ENCODE measurements at places on chromosomes 2 and 18. TPM values are rescaled to one million over a fixed set of nuclear protein-coding genes. Genes with fewer than 3 reads are reported as not detected.
A peak's percentile ranks its signal among the peaks of the same experiment; 100 is the strongest.

- peaks cover 59% of the 10 kb centered on the region for H3K4me1 ChIP-seq
- peak overlapping the region; percentile 87 for H3K27ac ChIP-seq
- no peaks in the 10 kb centered on the region for H3K27me3 ChIP-seq
- DNase-seq: no peak
Measured at GRCh38 chr2:196247114-196247975, 76.0 kb upstream of the STK17B start.

- H3K4me1 ChIP-seq: no peaks in the 10 kb centered on the region
- H3K27ac ChIP-seq: no peak overlapping the region
- H3K27me3 ChIP-seq: no peaks in the 10 kb centered on the region
- DNase-seq: no peak
Measured at GRCh38 chr2:145038041-145038525, 518.2 kb upstream of the ZEB2 start.

GRCh38 chr2:32212295-32212694 lies 46.6 kb downstream of the SLC30A6 start:
- H3K4me3 ChIP-seq: no peak overlapping the region
- no peaks in the 10 kb centered on the region for H3K4me1 ChIP-seq
- H3K36me3 ChIP-seq: peaks cover 54% of the 10 kb centered on the region
- no peaks in the 10 kb centered on the region for H3K27me3 ChIP-seq

DNA sequence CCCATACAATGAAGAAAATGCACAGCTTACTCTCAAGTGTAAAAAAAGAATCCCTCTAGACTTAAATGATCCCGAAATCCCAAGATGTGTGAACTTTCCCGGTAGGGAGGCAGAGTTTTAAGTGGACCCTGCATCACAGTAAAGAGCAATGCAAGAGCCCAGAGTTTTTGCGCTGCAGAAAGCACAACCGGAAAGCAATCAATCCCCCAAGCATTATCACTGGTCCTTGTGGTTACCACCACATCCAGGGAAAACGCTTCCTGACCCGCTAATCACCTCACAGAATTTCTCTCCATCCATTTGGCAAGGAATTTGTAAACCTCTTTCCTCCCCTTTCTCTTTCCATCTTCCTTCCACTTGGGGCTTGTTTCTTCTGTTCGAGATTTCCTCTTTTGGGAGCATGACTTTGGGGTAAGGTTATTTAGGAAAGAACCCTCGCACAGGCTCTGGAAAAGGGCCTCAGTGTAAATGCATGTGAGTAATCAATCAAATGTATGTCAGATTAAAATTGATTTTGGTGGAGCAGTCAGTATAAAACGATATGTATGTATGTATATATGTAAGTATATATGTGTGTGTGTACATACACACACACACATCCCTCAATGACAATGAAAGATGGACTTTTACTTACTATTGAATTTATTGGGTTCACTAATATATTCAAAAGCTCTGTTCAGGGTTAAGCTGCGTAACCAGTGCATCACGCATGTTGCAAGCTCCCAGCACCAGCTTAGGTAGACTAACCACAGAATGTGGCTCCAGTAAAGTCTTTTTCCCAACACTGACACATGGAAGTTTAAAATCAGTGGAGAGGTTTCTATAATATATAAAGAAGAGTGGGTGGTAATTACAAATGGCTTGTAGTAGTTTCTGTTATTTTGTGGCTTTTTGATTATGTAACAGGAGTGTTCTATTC lies 1.6 kb downstream of the PLCL1 start:
- no peak for DNase-seq
- no peak overlapping the region for H3K4me3 ChIP-seq
- peaks cover 16% of the 10 kb centered on the region for H3K27me3 ChIP-seq

Gene SRD5A2
- total RNA-seq: not detected

- peaks cover 41% of the 10 kb centered on the region for H3K4me1 ChIP-seq
- no peaks in the 10 kb centered on the region for H3K36me3 ChIP-seq
- peak overlapping the region; percentile 72 for H3K27ac ChIP-seq
- peak; percentile 56 for DNase-seq
- peak overlapping the region; percentile 72 for H3K4me3 ChIP-seq
Measured at GRCh38 chr2:127106457-127106990, 430 bp downstream of the BIN1 start.

Gene HOXD12
- total RNA-seq: not detected

DNA sequence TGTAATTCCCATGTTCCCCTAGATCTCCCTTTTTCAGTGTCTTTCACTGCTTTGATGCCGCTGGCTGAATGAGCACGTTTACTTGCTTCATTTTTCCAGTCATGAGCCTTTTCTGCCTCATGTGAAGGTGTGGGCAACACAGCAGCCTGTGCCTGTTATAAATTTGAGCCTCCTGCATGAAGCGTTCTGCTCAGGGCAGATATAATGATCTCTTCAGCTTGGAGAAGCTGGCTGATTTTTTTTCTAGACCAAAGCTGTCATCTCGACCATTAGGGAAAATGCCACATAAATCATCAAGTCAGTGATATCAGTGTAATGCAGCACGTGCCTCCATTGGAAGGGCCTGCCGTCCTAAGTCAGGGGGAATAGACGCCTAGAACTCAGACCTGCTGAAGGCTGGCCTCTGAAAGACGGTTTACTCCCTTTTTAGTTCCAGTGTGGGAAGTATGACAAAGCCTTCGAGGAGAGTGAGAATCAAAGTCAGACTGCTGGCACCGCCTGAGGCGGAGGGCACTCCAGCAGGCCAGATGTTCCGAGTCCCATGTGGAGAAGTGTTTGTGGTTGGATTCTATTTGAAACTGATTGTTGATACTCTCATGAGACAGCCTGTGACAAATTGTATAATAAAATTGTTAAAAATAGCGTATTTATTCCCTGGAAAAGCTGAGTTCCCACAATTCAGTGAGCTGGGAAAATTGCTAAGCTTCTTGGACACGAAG lies 196.5 kb downstream of the MYO1B start:
- no peaks in the 10 kb centered on the region for H3K36me3 ChIP-seq
- H3K27me3 ChIP-seq: peaks cover 2% of the 10 kb centered on the region
- H3K27ac ChIP-seq: no peak overlapping the region
- no peaks in the 10 kb centered on the region for H3K4me1 ChIP-seq
- peak; percentile 72 for DNase-seq

- no peaks in the 10 kb centered on the region for H3K27me3 ChIP-seq
- peaks cover 35% of the 10 kb centered on the region for H3K4me1 ChIP-seq
- no peak overlapping the region for H3K27ac ChIP-seq
- H3K36me3 ChIP-seq: no peaks in the 10 kb centered on the region
Measured at GRCh38 chr2:127080938-127081755, 25.8 kb downstream of the BIN1 start.

DNA sequence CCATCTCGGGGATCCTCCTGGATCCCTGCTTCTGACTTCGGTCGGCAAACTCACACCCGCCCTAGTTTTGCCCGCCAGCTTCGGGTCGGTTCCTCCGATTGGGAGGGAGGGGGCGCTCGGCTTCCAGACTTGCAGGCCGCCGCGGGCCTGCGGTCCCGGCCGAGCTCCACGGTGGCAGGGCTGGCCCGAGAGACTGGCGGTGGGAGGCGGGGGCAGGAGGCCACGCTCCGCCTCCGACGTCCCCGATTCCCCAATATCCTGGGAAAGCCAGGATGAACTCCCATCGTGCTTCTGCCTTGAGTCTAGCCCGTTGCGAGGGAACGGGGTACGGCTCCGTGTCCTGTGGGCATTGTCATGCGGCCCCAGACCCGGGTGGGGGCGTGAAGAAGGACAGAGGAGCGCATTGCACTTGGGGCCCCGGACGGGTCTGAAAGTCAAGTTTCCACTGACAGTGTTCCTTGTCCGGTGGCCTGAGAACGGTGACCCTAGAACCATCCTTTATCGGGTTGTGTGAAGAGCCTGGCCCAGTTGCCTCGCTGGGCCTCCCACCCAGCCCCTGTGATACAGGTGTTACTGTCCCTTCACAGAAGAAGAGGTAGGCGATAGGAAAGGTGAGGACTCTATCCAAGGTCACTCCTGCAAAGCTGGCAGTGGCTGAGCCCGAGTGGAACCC lies 2.4 kb upstream of the INHBB start:
- H3K4me1 ChIP-seq: no peaks in the 10 kb centered on the region
- no peaks in the 10 kb centered on the region for H3K27me3 ChIP-seq
- H3K4me3 ChIP-seq: no peak overlapping the region
- no peak overlapping the region for H3K27ac ChIP-seq

DNA sequence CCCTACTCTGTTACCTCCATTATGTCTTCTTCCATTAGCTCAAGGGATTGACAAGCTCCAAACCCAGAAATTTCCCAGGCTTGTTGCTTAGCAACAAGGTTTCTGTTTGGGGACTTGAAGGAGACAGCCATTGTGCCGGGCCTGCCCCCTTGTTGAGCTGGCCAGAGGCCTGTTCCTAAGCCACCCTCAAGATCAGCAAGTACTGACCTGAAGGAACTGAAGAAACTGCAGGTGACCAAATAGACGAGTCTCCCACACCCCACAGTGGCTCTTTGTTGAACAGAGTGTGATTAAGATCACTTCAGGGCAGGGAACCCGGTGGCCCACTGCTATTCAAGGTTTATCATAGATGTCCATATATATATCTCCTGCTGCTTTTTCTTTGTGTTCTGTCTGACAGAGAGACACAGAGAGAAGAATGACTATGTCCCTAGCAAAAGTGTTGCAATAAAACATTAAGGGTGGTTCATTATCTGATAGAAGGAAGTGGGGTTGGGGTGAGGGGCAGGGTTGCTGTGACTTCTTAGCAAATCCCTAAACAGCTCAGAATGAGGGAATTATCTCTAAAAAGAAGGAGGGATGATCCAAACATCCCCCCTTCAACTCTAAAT lies 69.2 kb downstream of the RNF144A start:
- H3K27ac ChIP-seq: no peak overlapping the region
- no peaks in the 10 kb centered on the region for H3K27me3 ChIP-seq
- peaks cover 4% of the 10 kb centered on the region for H3K4me1 ChIP-seq
- DNase-seq: no peak

Gene TRIM43B
- total RNA-seq: not detected

Gene CNDP1
- not detected for total RNA-seq
